ENCODE measurements at places on chromosomes 11 and 22. TPM values are rescaled to one million over a fixed set of nuclear protein-coding genes. Genes with fewer than 3 reads are reported as not detected.

Gene DAGLA
- 2.6 TPM for polyA plus RNA-seq

Gene NRIP3
- 1.3 TPM for polyA plus RNA-seq

Gene KRTAP5-10
- polyA plus RNA-seq: 0.20 TPM

Gene OR52E2
- polyA plus RNA-seq: not detected

Gene SOX6
- 22.4 TPM for polyA plus RNA-seq
